Stimulated activated CD4-positive, alpha-beta T cell treated with anti-CD3 and anti-CD28 coated beads, Interleukin-4, amount 100 ng/mL, for 48 hours (primary cell): ENCODE measurements at places on chromosomes 7 and 10.

- DNase-seq = no peak
Observed at GRCh38 chr7:93736668-93737369, 153.7 kb downstream of the TFPI2 start.

GRCh38 chr7:21538936-21539495, 3.8 kb upstream of the DNAH11 start:
- no peak for DNase-seq

DNA sequence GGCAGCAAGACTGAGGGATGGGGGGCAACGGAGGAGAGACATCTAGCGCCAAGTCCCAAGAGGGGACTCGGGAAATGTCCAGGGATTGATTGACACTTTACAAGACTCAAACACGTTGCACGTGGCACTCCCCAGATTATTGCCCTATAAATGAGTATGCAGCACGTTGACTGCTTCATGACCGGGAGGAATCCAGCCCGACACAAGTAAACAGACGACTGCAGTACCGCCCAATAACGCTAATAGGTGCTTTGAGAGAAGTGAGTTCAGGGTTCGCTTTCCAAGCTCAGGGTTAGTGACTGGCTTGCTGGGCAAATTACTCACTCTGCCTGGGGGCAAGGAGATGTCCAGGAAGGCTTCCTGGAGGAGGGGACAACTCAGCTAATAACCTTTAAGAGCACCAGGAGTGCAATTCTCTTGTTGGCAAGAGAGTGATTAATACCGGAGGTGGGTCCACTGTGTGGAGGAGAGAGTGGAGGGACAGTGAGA, 73.3 kb upstream of the MYL10 start:
- DNase-seq = no peak

GRCh38 chr7:30330134-30331111, 46.0 kb downstream of the ZNRF2 start:
- no peak for DNase-seq

- DNase-seq = no peak
Observed at GRCh38 chr7:116230191-116231005, 20.1 kb downstream of the TES start.

GRCh38 chr10:101956898-101957297, 99.1 kb downstream of the ARMH3 start:
- DNase-seq = no peak

GRCh38 chr7:100215895-100216294, 3.9 kb upstream of the PVRIG start:
- no peak for DNase-seq

GRCh38 chr7:39621784-39622411, 1.5 kb upstream of the RALA start:
- DNase-seq = no peak

- no peak for DNase-seq
Observed at GRCh38 chr7:18290223-18290622, 205.3 kb upstream of the HDAC9 start.

DNA sequence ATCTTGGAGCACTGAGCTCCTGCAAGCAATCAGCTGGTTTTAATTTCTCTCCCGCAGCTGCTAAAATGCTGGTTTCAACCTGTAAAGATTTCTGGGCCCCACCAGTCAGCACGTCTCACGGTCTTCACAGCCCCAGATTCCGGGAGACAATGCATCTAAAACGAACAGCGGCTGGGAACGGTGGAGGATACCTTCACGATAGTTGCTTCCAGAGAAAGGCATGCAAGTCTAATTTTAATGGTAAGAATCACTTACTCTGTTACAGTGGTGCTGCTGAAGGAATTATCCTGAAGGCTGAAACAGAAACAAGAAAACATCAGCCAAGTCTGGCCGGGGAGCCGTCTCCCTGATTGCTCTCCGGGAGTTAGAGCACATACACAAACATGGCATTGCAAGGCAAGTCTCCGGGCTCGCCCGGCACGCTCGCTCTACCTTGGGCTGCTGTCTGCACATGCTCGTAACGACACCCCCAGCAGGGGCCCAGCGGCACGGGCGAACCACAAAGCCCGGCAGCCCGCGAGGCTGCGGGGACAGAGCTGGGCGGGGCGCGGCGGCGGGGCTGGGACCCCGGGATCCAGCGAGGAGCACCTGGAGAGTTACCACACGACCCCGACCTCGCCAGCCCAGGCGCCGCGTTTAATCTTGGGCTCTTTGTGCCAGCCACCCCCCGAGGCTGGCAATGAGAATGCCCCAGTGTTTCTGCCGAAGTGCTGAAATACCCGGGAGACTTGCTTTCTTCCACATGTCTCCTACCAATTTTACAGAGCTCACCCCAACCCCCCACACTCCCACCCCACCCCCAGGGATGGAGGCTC, at the start of gene FAM13C:
Gene FAM13C (minus strand): TSS at position 406 of the 815 bp plus-strand sequence. CDS start 89 bp downstream, at position 317.
- DNase-seq = no peak

GRCh38 chr7:98211676-98212531, 665 bp downstream of the BHLHA15 start:
- no peak for DNase-seq

DNA sequence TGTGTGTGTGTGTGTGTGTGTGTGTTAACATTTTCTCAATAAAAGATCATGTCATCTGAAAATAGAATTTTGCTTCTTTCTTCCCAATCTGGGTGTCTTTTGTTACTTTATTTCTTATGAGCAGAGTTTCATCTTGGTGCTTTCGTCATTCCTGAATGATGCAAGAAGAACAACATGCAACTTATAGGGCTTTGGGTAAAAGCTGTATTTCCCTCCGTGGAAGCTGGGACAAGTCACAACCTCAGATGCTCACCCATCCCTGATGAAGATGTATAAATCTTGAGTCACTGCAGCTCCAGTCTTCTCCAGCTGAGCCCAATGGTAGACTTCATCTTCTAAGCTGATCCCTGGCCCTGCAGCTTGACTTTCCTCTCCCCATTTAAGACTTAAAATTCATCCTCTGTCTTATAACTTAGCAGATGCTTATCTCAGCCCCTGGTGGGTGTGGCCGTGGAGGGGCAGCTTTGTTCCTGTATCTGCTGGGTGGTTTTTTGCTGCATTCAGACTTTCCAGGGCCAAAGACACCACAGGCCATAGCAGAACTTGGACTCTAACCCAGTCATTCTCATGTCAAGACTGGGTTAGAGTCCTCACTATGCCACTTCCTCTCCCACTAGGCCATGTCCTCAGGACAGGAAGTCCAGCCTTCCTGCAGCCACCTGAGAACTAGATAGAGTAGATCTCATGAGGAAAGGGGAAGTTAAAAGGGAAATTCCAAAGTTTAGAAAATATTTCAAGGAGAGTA, 356.4 kb downstream of the TNS3 start:
- no peak for DNase-seq

DNA sequence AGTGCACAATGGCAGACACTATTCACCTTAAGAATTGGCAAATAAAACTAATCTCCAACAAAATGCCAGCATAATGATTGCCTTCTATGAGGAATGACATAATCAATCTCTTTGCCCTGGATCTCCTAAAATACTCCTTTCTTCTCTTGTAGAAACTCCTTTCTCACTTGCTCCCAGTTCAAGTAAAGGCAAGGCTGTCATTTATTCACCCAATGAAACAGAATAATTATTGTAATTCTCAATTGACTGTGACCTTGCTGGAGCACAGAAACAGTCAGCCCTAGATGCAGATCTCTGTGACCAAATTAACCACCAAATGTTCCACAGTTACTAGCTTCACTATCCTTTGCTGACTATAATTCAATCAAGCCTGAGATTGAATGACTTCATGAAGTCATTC, 99.3 kb downstream of the SEMA3C start:
- DNase-seq = no peak

DNA sequence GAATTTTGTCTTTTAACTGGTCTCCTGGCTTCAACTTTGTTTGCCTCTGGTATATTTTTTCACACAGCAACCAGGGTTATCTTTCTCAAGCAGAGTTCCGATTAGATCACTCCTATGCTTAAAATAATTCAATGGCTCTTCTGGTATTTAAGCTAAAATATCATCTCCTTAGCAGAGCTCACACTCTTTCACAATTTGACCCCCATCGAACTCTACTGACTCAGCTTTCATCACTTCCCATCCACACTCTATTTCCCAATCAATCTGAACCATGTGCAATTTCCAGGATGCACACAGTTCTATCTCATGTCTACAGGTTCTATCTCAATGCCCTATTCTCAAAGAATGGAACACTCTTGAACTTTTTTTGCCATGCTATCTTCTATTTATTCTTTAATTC, 809.5 kb downstream of the GRID1 start:
- DNase-seq = no peak

- no peak for DNase-seq
Observed at GRCh38 chr7:35522697-35523096, 172.2 kb downstream of the HERPUD2 start.

DNA sequence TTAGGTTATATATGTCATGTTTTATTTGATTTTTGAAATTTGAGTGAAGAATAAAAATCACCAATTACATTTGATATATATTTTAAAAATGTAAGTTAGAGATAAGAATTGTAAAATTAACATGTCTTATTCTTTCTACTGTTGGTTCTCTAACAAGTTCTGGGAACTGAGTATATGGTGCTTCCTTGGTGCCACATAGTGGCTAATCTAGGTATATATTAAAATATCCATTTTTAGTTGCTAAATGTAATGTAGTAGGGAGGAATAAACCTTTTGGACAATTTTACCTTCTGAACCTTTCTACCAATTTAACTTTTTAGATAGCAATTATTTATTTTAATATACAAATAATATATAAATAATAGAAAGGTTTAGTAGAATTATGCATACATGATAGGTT, 17.5 kb downstream of the CFAP69 start:
- DNase-seq = no peak

DNA sequence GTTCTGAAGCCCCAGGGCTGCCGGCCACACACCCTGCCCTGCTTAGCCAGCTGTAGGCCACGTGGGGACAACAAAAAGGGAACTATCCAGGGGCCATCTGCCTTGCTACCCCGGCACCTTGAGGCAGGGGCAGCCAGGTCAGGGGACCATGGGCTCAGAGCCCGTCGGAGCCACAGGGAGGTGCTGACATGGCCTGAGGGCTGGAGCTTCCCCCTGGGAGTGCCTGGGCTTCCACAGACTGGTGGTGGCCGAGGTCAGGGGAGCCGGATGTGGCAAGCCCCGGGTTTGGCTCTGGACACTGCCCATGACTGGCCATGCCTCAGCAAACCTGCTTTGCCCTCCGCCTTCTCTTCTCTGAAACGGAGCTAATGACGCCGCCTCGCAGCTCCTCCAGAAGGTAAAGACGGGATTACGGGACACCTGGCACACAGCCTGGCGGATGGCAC, 178.5 kb downstream of the EBF3 start:
- no peak for DNase-seq

GRCh38 chr7:145863-146262, 46.5 kb upstream of the FAM20C start:
- no peak for DNase-seq

DNA sequence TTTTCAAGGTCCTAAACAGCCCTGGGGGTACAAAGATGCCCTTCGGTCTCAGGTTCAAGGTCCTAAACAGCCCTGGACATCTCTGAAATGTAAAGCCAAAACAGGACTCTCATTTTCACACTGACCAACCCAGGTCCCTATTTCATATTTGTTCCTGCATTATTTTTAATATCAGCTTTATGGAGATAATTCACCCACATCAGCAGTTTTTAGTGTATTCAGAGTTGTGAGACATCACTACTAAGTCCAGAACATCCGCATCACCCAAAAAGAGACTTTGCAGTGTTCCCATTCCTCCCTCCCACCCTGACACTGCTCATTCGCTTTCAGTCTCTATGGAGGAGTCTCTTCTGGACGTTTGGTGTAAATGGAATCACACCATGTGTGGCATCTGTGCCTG, 420.2 kb downstream of the PTPRN2 start:
- DNase-seq = no peak

GRCh38 chr10:118809357-118810220, 54.8 kb upstream of the CACUL1 start:
- no peak for DNase-seq

DNA sequence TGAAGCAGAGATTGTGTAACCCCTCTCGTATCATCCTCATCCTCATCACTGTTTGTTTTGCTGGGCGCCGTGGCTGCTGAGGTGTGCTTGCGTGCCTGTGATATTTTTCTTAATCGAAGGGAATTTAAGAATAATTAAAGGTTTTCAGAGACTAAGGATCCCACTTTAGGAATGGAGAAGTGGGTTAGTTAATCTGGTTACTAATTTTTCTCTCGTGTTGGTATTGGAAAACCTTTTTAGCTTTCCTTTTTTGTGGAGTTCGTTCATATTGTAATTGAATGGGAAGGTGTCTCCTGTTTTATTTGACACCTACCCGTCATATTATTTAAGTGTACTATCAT, 1.3 kb downstream of the UBN2 start:
- no peak for DNase-seq

DNA sequence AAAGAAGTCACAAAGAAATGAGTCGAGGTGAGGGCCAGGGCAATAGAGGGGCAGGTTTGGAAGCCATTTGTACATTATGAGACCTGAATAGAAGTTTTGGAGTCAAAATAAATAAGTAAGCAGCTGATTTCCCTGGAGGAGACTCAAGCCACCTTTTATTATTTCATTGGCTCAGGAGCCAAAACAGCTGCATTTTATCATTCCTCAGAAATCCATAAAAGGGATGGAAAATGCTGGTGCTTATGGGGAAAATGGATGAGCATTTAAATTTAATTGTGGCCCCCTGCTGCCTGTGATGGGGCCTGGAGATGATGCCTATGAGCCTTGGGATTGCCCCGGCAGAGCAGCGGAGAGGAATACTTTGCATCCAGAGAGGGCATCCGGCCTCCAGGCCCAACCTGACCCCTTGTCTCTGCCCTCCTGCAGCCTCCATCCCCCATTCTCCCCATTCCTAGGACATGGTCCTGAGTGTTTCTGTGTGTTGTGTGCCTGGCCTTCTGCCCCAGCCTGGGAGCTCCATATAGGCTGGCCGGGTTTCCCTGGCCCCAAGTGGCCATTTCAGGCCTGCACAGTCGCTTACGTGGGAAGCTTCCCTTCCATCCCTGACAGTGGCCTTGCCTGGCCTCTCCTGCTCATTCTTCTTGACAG, 296.8 kb upstream of the ZMIZ1 start:
- DNase-seq = no peak
